DND-41 (cell line): ENCODE measurements at places on chromosomes 12 and 14.

- no peak for DNase-seq
Observed at GRCh38 chr12:20567413-20567812, 127.7 kb upstream of the SLCO1C1 start.

DNA sequence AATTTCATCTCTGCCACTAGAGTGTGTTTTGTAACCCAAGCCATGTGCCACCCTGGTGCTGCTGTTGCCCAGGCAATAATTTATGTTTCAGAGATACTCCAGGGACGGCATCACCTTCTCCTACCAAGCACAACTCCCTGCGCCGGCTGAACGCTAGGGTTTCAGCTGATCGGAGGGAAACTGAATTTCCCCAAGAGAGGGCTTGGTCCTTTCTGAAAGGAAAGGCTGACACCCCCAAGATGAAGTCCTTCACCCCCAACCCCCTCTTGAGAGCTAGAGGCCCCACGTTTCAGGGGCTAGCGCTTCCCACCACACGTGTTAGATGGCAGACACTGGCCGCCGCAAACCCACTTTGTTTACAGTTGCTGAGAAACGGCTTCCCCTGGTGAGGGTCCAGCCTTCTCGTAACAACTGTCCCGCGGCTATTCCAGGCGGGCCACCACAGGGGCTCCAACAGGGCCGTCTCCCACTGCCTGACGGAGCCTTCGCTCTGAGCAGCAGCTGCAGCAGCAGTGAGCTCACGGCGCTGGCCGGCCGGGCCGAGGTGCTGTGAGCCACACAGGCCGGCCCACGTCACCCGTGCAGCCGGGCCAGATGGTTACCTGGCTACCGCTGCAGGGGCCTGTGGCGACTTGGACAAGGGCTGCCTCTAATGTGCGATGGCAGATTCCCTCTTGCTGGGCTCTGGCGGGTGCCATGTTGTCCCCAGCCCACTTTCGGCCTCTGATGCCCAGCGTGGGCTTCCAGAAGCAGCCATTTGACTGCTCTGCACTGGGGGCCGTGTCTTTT is 66.4 kb downstream of the TESC start:
- no peak for DNase-seq

DNA sequence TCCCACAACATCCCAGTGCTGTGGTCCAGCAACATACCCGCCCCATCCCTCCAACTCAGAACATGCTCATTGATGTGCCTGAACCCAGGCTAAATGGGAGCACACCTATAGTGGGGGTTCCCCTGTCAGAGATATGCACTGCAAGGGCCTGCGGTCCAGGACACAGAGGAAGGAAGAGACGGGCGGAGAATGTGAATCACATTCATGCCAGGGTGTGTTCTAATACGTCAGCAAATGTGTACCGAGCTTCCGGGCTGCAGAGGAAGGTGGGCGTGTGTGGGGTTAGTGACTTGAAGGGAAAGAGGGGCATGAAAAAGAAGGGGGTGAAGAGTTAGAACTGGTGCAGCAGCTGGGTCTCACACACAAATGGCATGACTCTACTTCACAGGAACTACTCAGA is 83.7 kb downstream of the DPF3 start:
- DNase-seq, result no peak

- DNase-seq, result no peak
Observed at GRCh38 chr12:75446857-75447256, 33.7 kb upstream of the GLIPR1 start.

GRCh38 chr14:106872611-106873446 is 1346.4 kb downstream of the TMEM121 start:
- DNase-seq, result peak; percentile 96

DNA sequence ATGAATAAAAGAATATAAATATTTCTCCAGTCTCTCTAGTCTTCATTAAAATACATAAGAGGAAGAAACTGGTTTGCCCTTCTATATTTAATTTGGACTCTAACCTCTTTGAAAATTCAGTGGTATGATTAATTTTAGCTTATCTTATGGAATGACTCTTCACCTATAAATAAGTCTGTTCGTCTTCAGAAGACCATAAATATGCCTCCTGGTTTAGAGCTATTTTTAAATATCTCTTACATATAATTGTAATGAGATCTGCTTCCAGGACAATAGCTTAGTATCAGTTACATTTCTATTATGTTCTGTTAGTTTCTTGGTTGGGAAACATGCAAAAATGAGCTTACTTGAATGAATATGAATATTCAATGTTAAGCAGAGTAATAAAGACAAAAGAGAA is 257.5 kb upstream of the HMGA2 start:
- no peak for DNase-seq

- DNase-seq, result no peak
Observed at GRCh38 chr12:9796971-9797370, 30.3 kb upstream of the KLRF1 start.

- DNase-seq, result no peak
Observed at GRCh38 chr12:27077586-27077985, 4.8 kb downstream of the C12orf71 start.

- no peak for DNase-seq
Observed at GRCh38 chr12:2396448-2396871, 343.7 kb downstream of the CACNA1C start.

DNA sequence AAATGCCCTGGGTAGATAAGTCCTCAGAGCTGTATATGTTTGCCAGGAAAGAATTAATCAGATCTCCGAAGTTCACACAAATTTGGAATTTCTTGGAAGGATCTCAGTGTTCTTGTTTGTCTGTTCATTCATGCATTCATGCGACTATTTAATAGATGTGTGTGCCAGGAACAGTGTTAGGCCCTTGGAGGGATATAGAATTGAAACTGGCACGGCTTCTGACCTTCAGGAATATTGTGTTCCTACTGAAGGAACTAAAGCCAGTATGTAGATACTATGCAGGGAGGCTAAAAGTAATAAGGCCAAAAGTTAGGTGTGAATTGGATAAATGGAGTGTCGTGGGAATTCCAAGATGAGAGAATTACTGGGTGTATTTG is 166.0 kb upstream of the NOS1 start:
- no peak for DNase-seq

GRCh38 chr12:56267443-56268071 is 815 bp downstream of the COQ10A start:
- DNase-seq, result no peak
